ENCODE measurements at places on chromosomes 6 and 20.

- DNase-seq: no peak
These were observed 37.3 kb downstream of the TFEB start for GRCh38 chr6:41697861-41698781.

GRCh38 chr6:113923526-113923925, 47.4 kb downstream of the HDAC2 start:
- no peak for DNase-seq

DNA sequence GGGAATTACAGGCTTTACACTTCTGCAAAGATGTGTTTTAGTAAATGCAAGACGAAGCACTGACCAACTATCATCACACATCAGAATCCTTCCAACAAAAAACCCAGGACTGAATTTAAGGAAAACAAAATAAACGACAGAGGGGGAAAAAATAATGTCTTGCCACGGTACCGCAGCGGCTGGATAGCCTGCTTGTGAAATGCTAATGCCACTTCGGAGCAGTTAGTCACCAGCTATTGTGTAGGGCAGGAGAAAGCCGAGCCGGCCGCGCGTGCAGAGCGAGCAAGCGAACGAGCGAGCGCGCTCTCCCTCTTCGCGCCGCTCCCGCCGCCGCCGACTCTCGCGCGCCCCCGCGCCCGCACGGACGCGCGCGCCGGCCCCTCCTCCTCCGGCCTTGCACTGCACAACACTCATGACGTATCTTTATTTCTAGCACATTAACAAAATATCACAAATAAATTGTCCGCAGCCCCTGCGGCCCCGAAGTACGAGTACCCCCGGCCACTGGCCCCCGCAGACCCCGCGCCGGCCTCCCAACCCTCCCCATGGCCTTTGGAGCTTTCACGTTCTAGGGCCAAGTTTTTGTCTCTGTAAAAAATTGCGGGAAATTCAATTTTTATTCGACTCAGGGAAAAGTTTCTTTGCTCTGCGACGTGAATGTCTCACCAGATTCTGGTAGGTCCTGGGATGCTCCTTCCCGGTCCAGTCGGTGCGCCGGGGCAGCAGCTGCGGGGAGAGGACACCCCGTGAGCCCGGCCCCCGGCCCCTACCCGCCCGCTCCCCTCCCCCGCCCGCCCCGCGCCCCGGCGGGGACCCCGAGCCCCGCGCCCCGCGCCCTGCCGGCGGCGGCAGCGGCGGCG, 1.0 kb downstream of the PHIP start:
- peak; percentile 47 for DNase-seq

DNA sequence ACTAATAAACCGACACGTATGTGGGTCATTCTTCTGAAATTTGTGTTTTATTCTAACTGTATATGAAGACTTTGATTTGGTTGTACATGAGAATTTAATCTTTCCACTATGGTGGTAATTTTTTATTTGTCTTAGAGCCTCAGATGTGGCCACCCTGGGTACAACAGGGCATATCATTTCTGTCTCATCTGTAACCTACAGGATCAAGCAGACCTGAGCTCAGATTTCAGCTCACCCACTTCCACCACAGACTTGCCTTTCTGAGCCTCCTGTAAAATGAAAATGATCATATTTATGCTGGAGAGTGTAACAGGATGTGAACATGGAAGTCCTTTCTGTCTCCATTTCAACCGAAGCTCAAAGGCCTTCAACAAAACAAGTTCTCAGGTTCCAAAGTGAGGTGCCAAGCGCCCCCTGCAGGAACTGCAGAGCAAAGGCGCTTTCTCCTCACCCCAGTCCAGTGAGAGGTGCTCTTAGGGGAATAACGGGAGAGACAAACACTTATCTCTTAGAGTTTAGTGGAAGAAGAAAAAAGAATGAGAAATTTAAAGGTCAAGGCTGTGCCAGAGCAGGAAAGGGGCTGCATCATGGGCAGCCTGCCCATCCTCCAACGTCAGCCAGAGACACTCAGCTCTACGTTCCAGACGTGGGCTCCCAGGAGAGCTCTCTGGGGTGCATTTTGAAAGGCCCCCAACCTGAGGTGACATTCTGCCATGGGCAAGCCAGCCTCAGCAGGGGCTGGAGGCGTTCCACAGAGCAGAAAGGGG, 23.0 kb upstream of the CD24 start:
- no peak for DNase-seq

GRCh38 chr6:11586117-11586516, 48.6 kb downstream of the TMEM170B start:
- DNase-seq: no peak

DNA sequence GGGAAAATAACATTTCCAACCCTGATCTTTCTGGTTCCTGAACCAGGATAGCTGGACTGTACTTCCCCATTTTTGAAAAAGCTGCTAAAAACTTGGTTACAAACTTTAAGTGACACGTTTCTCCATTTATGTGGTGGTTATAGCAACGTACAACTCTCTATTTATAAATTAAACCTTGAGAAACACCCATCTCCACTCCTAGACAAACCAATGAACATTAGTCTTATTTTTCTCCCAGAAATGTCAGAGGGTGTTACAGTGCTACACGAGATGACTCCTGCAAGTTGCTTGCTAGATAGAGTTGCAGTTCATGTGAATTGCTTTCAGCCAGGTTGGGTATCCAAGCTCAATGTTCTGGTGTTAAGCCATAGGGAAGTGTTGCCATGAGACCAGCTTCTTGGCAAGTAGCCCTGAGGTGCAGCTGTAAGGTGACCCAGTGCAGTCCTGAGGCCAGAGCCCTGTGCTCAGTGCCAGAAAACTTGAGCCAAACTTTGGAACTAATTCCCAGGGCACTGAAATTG, 51.3 kb upstream of the REV3L start:
- no peak for DNase-seq

DNA sequence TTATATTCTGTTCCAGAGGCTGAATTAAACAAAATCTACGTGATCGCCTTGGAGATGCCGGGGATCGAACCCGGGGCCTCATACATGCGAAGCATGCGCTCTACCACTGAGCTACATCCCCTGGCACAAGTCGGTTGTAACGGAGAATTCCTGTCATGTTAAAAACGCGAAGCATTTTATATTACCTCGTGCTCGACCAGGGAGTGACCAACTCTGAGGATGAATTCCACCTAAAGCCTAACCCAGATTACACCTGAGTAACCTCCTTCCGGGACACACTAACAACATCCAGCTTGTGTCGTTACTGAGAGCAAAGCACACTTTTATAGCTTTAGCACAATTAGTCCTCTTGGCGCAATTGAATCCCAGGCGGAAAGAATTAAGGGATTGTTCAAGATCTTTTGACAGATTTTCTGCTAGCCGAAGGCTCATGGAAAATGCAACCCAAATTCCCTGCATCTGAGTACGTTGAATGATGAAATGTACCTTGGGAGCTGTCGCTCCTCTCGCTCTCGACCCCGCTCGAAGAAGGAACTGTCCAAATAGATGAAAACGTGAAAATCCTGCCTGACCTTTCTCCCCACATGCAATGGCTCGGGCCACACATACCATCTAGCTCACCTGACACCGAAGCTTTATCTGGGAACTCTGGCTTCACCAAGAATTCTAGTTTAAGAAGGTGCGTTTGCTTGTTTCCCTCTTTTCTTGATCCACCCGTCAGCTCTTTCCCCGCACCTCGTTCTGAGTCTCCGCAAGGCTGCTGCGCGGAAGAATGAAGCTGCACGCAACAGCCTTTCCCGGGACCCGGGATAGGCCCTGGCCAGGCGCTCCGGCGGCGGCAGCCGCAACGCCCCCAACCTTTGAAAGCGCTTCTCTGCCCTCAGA, 148.3 kb downstream of the GPX5 start:
- DNase-seq: no peak

GRCh38 chr20:6108330-6108729, 14.5 kb downstream of the FERMT1 start:
- DNase-seq: no peak

DNA sequence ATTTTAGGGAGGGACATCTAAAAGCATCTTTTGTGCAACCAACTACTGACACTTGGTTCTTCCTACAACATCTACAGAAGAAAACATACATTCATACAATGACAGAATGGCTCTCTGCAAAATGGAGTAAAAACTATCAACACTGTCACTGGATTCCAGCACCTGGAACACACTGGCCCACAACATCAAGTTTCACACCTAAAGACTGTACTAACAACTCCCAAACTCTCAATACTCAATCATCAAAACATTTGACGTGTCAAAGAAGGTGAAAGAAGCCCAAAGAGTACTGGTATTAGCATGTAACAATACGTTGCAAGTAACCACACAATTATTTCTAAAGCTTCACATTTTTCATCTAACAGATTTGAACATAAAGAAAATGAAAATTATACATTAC, 2.1 kb downstream of the CPNE1 start:
- no peak for DNase-seq

DNA sequence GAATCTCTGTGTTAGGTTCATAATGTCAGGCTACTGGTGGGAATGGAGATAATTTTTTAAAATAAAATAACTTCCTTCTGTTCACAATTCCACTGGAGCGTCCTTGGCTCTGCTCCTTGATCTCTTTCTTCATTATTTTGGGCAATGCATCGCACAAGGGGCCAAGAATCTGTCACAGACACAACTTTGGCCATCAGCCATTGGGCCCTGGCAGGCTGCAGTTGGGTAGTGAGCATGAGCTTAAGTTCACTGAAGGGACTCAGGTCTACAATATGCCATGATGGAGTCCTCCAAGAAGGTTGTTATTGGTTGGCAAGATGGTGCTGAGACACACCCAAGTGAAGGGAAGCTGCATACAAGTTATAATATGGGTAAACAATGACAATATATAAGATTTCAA, 40.0 kb downstream of the CYP39A1 start:
- no peak for DNase-seq

Data from esophagus squamous epithelium (tissue), 5 donors.